ENCODE measurements at places on chromosomes 3 and 15. TPM values are rescaled to one million over a fixed set of nuclear protein-coding genes. Genes with fewer than 3 reads are reported as not detected.

The SLC12A8 gene
- 6.9 TPM for total RNA-seq

The GOLGA8T gene
- not detected for total RNA-seq

The FAM162A gene
- 18.0 TPM for total RNA-seq

The GOLGA6D gene
- total RNA-seq: not detected

The GP9 gene
- not detected for total RNA-seq

The OR5K2 gene
- not detected for total RNA-seq

The TRH gene
- not detected for total RNA-seq

The CSPG4 gene
- total RNA-seq: 122 TPM

The UACA gene
- 152 TPM for total RNA-seq

The TRANK1 gene
- total RNA-seq: 7.7 TPM

The ITIH4 gene
- total RNA-seq: 0.66 TPM

The CCR8 gene
- not detected for total RNA-seq

The GPR62 gene
- 0.12 TPM for total RNA-seq

The RBMS3 gene
- total RNA-seq: 22.5 TPM

The BMF gene
- 3.1 TPM for total RNA-seq

The BSN gene
- total RNA-seq: under 0.01 TPM

The STAC gene
- 7.7 TPM for total RNA-seq

The LRRIQ4 gene
- 0.11 TPM for total RNA-seq

The CCDC80 gene
- 363 TPM for total RNA-seq

The LRRC31 gene
- total RNA-seq: not detected

The NOX5 gene
- total RNA-seq: 0.25 TPM

The CFAP161 gene
- total RNA-seq: 0.12 TPM

The EIF4E3 gene
- 1.2 TPM for total RNA-seq

The CEMIP gene
- 14.6 TPM for total RNA-seq

The ATP13A3 gene
- total RNA-seq: 199 TPM

The EFCC1 gene
- total RNA-seq: not detected

The ZNF717 gene
- 15.4 TPM for total RNA-seq

The APOD gene
- total RNA-seq: 0.11 TPM

The ANKUB1 gene
- not detected for total RNA-seq

The GPR171 gene
- total RNA-seq: not detected

The FYCO1 gene
- total RNA-seq: 29.9 TPM

The RETNLB gene
- total RNA-seq: not detected

The TIGIT gene
- not detected for total RNA-seq

The LIPH gene
- not detected for total RNA-seq

The GRM2 gene
- total RNA-seq: under 0.01 TPM
